Colonic mucosa (tissue), 4 donors: ENCODE measurements at places on chromosomes 13 and 19. TPM values are rescaled to one million over a fixed set of nuclear protein-coding genes. Genes with fewer than 3 reads are reported as not detected.

- DNase-seq, result no peak
These were observed 52.6 kb downstream of the GPR12 start for GRCh38 chr13:26708007-26708297.

DNA sequence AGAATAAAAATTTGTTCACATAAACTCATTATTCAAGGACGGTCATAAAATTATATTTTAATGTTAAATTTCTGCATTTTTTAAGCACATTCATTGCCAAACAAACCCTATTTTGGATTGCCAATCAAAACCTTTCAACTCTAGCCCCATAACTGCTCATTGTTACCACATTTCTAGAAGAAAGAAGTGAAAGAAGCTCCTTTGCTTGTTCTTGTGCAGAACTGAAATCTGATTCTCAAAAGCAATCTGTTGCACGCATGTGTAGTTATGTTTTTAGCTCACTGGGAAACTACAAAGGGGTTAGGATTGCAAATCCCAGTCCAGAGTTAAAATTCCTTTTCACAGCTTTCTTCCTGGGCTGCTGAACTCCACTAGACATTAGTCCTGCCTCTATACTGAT lies 109.5 kb upstream of the MIR17HG start:
- no peak for DNase-seq

DNA sequence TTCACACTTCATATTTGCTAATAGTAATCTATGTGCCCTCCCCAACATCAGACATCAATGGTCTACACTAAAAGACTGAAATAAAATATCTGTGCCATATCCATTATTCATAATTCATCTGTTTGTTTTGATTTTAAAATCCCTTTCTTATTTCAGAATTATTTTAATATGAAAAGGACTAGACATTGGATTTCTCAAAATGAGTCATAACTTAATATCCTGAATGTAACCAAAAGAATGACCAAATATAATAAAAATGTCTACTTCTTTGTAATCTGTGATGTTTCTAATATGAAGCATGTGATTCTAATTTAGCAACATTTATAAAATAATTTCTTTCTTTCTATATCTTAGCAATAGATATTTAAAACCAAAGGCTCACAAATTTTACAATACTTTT lies 64.9 kb downstream of the MZT1 start:
- DNase-seq, result no peak

Gene EPSTI1
- 16.8 TPM for total RNA-seq

DNA sequence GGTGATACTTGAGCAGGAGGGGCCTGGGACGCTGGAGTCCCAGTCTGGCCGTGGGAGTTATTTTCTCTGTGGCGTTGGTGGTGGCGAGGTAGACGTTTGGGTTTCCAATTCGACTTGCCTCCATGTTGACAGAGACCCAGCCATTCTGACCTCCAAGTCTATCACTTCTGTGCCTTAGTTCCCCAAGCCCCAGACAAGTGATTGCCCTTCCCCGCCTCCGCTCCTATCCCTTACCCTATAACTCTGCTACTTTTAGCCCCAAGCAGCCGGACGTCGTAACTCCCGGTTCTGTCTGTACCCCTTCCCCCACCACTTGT lies 549 bp downstream of the TIMM50 start:
- DNase-seq, result no peak

Gene IL11
- 0.64 TPM for total RNA-seq

Gene TMEM205
- 63.4 TPM for total RNA-seq

- DNase-seq, result no peak
These were observed 289.8 kb upstream of the DACH1 start for GRCh38 chr13:72156760-72157159.

- peak; percentile 84 for DNase-seq
These were observed 15.2 kb downstream of the GAS6 start for GRCh38 chr13:113848431-113849260.

- no peak for DNase-seq
These were observed 1.3 kb upstream of the DNAJC15 start for GRCh38 chr13:43021926-43022670.

GRCh38 chr13:102236830-102237229 lies 165.0 kb downstream of the FGF14 start:
- DNase-seq, result no peak

DNA sequence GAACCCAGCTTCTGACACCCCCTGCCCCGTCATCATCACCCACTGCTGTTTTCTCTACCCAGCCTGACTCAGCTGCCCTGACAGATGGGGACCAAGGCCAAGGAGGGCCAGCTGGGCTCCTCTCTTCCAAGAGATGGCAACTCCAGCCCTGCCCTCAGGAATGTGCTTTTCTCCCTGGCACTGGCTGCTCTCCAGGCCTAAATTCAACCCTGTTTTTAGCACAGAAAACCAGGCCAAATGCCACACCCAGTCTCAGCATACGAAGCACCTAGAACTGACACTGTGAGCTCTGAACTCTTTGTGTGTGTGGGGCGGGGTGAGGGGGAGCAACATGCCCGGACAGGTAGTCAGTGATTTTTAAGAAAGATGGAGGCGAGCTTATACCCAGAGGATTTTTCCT lies 23.4 kb upstream of the IGFL1 start:
- DNase-seq, result no peak

GRCh38 chr13:39417643-39418042 lies 185.3 kb downstream of the LHFPL6 start:
- no peak for DNase-seq

Gene NALCN
- total RNA-seq, result 0.27 TPM

Gene C19orf18
- 0.86 TPM for total RNA-seq

DNA sequence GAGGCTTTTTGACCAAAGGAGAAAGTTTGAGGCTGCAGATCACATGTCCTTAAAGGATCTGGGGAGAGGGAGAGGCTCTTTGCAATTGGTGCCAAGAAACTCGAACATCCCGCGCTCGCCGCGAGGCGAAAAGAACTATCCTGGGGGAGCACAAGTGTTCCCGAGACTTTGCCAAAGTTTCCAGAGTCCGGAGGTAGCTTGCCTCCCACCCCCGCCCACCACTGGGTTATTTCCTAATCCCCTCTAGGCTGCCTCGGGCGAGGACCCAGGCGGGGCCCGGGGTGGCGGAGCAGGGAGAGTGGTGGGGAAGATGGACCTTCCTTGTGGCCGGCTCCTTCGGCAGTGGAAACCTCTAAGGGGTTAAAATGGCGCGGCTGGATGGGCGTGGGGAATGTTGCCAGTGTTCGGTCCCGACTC lies 114.5 kb downstream of the KCNRG start:
- DNase-seq, result peak; percentile 27

GRCh38 chr13:33096886-33097605 lies 80.8 kb downstream of the KL start:
- no peak for DNase-seq

DNA sequence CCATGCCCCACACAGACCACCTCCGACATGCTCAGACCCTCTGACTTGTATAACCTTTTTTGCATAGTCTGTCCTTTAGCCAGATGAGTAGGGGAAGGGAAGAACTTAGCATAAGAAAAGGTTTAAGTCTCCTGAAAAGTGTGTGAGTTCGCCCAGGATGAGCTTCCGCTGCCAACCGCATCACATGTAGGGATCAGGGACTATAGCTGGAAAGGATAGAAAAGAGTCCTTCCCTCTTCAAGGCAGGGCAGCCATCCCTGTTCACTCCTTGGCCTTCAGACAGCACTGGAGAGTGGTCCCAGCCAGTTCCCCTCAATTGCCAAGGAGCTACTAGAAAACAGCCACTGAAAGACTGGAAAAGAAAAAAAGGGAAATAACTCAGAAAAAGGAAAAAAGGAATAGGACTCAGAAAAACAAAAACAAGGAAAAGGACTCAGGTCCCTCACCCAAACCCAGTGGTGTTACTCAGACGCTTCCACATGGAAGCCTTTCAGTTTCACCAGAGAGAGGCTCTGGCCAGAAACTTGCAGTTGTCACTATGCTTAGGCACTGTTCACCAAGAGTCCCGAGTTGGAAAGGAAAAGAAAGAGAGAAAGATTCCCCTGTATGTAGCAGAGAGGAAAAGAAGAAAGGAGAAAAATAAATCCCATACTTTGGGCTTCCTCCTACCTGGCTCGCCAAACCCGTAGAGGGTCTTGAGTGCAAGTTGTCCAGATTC lies 5.6 kb upstream of the TM9SF2 start:
- no peak for DNase-seq

DNA sequence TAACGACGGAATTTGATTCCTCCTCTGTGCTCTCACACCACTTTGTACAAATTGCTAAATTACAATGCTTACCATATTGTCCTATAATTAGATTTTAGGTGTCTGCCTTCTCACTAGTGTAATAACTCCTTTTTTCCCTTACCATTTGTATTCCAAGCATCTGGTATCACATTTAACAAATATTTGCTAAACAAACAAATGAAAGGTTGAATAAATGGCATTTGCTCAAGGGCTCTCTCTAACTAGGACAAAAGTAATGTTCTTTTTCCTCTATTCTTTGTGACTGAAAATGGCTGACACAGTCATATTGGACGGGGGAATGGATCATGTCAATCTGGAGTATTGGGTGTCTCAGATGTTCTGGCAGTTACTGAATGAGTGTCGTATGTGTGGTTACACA lies 99.7 kb downstream of the ENOX1 start:
- DNase-seq, result no peak

- no peak for DNase-seq
These were observed 4.6 kb downstream of the PIK3R2 start for GRCh38 chr19:18157465-18158063.

Gene ZNF555
- 3.2 TPM for total RNA-seq

Gene S1PR5
- not detected for total RNA-seq

Gene MAB21L1
- not detected for total RNA-seq

DNA sequence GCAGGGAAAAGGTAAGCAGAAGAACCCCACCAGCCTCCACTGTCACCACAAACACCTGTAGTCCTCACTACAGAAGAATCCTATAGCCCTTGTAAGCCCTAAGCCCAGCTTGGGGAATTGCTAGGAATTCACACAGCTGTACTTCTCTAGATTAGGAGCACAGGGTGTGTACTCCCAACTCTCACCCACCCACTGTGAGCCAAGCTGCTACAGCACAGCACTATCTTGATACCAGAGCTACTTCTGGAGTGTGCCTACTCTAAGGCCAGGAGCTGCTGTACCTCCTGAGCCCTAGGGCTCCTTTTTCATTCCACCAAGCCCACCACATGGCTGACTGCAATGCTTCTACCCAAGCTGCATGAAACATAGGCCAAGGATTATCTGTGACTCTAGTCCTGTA lies 122.3 kb upstream of the WASF3 start:
- no peak for DNase-seq

DNA sequence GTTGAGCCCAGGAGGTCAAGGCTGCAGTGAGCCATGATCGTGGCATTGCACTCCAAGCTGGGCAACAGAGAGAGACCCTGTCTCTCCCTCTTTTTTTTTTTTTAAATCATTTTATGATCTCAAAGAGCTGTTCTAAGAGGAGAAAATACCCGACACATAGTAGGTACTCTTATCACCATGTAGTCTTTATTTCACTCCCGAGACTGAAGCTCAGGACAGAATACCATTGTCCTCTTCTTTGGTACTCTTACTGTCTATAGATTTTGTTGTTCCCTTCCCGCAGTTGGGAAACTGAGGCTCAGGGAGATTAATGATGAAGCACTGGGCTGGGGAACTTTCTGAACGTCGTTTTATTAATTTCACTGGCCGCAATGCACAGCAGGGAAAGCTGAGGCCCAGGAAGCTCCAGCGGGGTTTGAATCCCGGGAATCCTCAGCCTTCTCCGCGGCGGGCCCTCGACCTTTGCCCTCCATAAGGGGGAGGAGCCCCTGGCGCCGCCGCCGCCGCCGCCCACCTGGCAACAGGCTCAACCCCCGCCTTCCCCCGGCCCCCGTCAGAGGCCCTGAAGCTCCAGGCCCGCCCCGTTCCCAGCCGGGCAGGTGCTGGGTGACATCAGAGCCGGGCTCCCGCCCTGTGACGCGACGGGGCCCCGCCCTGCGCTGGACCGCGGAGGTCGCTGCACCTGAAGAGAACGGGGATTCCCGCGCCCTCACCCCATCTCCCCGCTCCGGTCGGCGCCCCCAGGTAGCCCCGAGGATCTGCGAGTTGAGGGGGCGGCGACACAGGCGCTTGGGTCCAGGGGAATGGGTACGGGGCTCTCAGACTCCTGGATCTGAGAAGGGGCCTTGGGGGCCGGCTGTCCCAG lies 1.6 kb downstream of the MYH14 start:
- DNase-seq, result peak; percentile 95

Gene ZNF836
- total RNA-seq, result 10.2 TPM

Gene NUDT19
- 19.3 TPM for total RNA-seq

Gene SPPL2B
- 206 TPM for total RNA-seq

DNA sequence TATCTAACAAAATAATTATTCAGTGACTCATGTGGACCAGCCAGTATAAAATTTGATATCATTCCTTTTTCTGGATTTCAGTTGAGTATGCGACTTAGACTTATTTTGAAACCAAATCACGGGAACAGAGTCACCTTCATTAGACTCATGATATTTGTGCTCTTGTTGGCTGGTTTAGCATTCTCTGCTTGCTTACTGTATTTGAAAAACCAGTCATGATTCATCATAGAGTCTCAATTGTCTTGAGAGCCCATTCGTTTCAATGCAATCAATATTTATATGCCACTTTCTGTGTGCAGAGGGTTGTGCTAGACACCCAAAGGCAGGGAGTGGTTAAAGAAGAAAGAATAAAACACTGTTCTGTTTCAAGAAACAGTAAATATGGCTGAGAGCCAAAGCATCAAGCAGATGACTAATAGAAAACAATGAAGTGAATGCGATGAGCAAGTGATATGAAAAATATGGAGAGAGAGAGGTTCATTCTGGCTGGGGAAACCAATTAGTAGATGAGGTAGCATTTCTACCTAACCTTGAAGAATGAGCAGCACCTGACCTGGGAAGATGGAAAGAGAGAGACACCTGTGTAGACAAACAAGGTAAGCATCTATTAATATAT lies 99.6 kb upstream of the MBNL2 start:
- no peak for DNase-seq

DNA sequence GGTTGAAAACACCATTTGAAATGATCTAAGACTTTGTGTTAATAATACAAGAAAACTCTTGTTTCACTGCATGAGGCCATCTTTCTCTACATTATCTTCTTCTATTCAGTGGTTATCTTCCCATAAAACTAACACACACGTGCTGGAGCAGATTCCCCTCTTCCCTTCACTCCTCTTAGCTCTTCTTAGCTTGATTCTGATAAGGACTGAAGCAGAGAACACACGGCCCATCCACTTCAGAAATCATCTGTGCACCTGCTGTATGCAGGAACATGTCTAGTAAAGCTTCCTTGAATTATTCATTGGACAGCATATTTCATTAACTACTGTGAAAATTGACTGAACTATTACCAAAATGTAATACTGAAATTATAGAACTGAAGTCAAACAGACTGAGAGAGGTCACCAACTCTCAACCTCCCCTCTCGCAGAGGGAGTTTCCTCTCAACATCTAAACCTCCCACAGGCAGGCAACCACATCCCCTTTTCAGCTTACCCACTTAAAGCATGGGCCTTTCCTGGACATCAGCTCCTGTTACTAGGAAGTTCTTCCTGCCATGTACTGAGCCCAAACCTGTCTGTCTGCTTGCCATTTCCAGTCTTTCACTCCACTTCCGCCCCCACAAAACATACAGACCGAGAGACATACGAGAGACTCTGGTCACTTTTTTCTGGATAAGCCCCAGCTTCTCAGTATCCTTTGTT lies 113.9 kb downstream of the CRYL1 start:
- no peak for DNase-seq
